Caki2 (cell line): ENCODE measurements at places on chromosomes 3 and 15. TPM values are rescaled to one million over a fixed set of nuclear protein-coding genes. Genes with fewer than 3 reads are reported as not detected.

SCAANT1 gene
- not detected in 2 replicates for total RNA-seq

NEK11 gene
- total RNA-seq = 4.0 and 8.1 TPM in 2 replicates

NTRK3 gene
- not detected in 2 replicates for total RNA-seq

BBX gene
- total RNA-seq = 14.8 and 30.1 TPM in 2 replicates

DNA sequence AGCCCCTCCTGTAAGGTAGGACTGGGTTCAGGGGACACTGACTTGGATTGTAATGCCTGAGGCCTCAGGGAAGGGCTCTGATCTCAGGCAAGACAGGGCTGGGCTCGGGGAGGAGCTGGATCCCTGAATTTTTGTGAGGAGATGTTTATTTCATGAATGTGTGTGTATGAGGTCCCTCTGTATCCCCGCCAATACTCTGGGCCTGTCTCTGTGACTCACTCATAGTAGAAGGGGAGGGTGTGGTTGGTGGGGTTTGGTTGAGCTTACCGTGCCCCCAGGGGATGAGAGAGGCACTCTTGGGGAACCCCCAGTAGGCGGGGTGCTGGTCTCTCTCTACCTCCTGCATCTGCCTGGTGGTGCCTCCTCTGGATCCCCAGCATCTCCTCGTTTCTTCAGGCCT is 28.1 kb downstream of the RPSA start:
- no peak for DNase-seq

- no peak for DNase-seq
Measured at GRCh38 chr3:42667523-42668412, 14.3 kb downstream of the ZBTB47 start.

GRCh38 chr3:59249004-59249403 is 199.2 kb upstream of the CFAP20DC start:
- DNase-seq = peak; percentile 23

GRCh38 chr3:174957551-174958001 is 98.4 kb downstream of the NAALADL2 start:
- DNase-seq = peak; percentile 8

DNA sequence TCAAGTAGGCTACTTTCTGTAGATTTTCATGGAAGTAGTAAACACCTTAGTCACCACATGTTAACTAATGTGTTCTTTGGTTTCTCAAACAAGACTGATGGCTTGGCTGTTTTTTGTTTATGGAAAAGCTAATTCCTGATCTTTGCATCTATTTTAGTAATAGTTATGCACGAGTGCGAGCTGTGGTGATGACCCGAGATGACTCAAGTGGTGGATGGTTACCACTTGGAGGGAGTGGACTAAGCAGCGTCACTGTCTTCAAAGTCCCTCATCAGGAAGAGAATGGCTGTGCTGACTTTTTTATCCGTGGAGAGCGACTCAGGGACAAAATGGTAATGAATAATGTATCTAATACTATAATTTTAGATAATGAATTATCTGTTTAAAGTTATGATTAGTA is 46.6 kb downstream of the SPRED1 start:
- DNase-seq = no peak

GRCh38 chr15:88894348-88894818 is 961 bp downstream of the HAPLN3 start:
- DNase-seq = no peak

DNA sequence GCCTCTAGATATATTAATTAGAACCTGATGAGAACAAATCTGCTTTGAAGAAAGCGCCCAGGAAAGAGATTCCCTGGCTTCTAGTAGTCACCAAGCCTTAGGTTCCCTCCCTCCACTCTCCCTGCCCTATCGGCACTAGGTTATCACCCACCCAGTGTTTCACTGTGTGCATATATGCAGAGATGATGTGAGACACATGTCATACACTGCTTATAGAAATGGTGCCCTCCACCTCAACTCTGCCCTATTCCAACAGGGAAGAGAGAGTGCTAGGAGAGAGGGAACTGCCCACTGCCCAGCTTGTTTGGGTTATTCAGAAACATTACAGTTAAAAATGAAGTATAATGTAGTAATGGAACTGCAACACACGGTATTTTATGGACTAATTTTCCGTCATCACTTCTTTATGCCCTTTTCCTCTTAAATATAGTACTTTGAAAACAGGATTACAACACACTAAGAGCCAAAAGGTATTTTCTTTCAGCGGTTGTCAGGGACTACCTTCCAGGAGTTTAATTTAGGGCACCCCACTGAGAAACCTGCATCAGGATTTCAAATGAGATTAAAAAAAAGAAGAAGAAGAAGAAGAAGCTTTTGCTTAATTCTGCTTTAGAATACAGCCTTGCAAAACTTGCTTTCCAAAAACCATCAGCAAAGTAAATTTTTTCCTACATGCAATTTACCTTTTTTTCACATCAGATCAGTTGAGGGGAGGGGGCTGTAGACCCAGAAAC is 55.3 kb downstream of the MEIS2 start:
- no peak for DNase-seq
